GM12878 (cell line): ENCODE measurements at places on chromosomes 6 and 20. TPM values are rescaled to one million over a fixed set of nuclear protein-coding genes. Genes with fewer than 3 reads are reported as not detected.

GRCh38 chr20:53792946-53793536, 199.4 kb upstream of the ZNF217 start:
- no peak for DNase-seq

IL17A gene
- not detected in 2 replicates for total RNA-seq

GRCh38 chr20:11952639-11953038, 34.9 kb downstream of the BTBD3 start:
- DNase-seq: no peak

CRISP2 gene
- total RNA-seq: not detected in 2 replicates

ZSCAN23 gene
- total RNA-seq: 0.77 and 1.6 TPM in 2 replicates
